Omental fat pad (tissue), 4 donors: ENCODE measurements at places on chromosomes 13 and 19.
A peak's percentile ranks its signal among the peaks of the same experiment; 100 is the strongest.

- no peak for DNase-seq
Observed at GRCh38 chr19:51259348-51260245, 8.7 kb downstream of the SIGLECL1 start.

DNA sequence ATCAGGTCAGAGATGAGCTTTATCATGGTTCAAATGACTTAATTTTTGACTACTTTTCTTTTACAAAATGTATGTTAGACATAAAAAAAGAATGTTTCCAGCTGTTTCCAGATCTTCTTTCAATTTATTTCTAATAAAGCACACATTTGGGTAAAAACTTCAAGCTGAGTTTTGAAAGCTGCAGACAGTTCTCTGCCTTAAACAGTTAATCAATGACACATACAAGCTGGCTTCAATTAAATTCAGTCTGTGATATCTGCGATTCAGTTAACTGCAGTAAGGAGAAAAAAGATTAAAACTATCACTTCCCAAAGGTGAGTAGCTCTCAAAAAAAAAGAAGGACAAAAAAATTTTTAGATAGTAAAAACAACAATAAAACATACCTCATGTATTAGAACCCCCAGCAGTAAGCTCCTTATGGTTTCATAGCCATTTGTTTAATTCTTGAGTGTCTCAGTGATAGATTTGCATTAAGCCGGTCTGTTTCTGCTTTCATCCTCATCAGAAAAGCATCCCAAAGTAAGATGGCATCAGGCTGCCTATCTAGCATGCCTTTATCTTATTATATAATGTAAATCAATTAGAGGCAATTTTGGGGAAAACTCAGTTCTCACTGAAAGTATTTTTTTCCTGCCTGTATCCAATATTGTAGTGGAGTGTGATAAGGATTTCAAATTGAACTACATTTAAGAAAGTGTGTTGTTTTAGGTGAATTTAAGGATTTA is 81.8 kb upstream of the STARD13 start:
- no peak for DNase-seq

GRCh38 chr19:49831592-49831991 is 13.5 kb downstream of the MED25 start:
- no peak for DNase-seq

- DNase-seq, result peak; percentile 57
Observed at GRCh38 chr13:27375686-27376326, 48.6 kb upstream of the GTF3A start.

DNA sequence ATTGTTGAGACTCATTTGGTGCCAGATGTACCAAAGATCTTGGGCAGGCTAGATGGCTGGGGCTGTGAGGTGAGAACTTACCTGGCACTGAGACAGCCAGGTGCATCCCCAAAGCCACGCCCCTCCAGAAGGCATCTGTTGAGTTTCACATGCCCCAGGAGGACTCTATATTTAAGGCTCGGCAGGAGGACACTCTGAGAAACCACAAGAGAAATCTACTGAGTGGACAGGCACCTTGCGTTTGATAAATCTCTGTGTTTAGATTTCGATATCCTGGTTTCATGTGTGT is 197.9 kb upstream of the ZNF536 start:
- DNase-seq, result no peak

GRCh38 chr13:51246025-51246417 is 23.8 kb downstream of the FAM124A start:
- DNase-seq, result no peak

- peak; percentile 95 for DNase-seq
Observed at GRCh38 chr19:49677901-49678674, 1.0 kb downstream of the PRMT1 start.

GRCh38 chr13:42275506-42275905 is 3.6 kb downstream of the AKAP11 start:
- no peak for DNase-seq

- no peak for DNase-seq
Observed at GRCh38 chr13:21966014-21966413, 295.1 kb downstream of the FGF9 start.

DNA sequence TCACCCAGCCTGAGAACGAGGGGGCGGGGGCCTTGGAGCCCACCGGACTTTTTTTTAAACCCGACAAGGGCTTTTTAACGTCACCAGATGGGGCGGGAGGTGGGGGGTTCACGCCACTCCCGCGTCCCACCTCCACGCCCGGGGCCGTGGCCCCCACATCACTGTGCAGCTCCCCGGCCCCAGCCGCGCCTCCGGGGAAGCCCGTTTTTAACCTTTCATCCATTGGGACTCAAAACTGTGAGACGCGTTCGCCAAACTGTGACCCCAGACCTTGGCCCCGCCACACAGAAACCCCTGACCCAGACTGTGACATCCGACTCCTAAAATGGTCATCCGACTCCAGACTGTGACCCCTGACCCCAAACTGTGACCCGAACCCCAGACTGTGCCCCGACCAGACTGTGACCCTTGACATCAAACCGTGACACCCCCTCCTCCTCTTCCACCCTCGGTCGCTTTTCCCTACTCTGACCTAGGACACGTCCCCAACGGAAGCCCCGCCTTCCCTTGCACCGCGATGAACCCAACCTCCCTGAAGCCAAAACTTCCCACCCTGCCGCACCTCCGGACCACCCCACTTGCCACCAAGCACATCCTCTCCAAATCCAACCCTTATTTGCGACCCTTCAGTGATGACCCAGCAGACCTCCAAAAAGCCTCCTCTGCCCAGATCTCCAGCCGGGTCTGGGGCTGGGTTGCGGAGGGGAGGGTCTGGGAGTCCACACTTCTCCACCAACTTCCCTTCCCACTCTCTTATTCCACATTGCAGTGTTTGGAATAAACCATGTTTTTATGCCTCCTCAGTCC is 1.5 kb upstream of the GRWD1 start:
- DNase-seq, result no peak

DNA sequence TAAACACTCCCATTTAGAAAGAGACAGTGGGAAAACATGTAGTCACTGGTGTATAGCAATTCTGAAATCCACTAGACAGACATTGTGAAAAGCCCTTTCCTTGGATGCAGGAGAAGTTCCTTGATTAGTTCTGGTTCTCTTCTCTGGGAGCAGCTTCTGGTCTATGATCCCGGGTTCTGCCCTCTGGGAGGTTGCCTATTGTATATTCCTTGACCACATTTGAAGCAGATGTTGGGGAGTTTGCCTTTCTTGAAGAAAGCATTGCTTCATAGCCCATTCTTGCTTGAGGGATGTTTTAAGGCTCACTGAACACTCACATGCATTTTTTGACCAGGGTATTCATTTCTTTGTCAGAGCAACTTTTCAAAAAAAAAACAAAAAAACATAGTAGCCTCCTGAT is 211.9 kb downstream of the NDFIP2 start:
- DNase-seq, result no peak

DNA sequence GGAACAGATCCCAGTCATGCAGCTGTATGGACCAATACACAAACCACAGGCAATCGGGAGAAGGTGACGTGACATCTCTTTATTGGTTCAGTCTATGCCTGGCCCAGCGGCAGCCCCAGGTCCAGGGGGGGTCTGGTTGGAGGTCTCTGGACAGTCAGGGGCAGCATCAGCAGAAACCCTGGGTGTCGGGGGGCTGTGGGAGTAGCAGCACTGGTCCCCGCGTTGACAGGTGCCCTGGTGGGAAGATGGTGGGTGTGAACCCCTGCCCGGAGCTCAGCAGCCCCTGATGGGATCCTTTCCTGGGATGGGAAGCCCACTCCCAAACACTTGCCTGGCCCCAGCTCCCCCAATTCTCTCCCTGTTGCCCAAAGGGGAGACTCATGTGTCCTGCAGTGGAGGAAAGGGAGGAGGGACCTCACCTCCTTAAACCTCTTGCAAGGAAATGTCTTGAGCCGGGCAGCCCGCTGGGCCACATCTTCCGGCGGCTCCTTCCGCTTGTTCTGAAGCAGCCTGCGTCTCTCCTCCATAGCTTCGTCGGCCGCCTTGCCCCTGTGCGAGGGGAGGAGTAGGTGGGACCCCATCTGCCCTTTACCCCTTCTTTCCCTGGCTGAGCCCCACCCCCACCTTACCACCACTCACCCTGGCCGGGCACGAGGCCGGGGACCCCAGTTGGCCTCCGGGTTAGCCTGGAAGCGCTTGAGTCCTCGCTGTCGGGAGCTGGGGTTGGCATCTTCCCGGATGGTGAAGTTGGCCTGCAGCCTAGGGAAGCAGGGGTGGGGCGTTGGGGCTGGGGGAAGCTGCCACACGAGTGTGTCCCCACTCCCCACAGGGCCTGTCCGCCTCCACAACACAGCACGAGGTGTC is 2.4 kb upstream of the LYL1 start:
- DNase-seq, result no peak

DNA sequence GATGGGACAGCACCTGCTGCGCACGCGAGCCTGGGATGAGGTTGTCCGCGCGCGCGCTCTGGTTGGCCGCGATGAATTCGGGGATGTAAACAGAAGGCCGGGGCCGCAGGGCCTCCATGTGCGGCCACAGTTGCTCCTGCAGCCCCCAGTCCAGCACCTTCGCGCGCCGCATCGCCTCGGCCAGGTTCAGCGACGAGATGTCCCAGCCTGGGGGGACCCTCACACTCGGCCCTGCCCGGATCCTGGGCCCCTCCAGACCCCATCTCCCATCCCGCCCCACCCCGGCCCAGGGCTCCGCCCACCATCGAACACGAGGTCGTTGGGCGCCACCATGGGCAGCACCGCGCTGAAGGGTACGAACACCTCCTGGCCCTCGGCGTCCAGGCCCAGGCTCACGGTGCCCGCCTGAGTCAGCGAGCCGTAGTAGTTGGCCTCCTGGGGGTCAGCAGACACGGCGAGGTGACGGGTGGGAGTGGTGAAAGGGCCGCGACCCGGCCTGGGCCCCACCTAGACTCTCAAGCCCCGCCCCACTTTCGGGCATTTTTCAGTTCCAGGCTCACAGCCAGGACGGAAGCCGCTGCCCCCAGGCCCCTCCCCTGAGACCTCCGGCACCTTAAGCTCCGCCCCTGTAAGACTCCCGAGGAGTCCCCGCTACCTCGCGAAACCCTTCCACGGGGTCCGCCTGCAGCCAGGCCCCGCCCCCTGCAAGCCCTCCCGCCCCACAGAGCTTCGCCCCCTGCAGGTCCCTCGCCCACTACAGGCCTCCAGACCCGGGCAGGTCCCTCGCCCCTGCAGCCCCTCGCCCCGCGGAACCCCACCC is 1.1 kb downstream of the ISYNA1 start:
- no peak for DNase-seq

GRCh38 chr19:17725422-17726078 is 6.3 kb downstream of the MAP1S start:
- DNase-seq, result no peak

GRCh38 chr13:44747179-44747578 is 171.0 kb upstream of the TSC22D1 start:
- DNase-seq, result no peak

GRCh38 chr13:75514080-75514995 is 23.3 kb downstream of the COMMD6 start:
- no peak for DNase-seq

DNA sequence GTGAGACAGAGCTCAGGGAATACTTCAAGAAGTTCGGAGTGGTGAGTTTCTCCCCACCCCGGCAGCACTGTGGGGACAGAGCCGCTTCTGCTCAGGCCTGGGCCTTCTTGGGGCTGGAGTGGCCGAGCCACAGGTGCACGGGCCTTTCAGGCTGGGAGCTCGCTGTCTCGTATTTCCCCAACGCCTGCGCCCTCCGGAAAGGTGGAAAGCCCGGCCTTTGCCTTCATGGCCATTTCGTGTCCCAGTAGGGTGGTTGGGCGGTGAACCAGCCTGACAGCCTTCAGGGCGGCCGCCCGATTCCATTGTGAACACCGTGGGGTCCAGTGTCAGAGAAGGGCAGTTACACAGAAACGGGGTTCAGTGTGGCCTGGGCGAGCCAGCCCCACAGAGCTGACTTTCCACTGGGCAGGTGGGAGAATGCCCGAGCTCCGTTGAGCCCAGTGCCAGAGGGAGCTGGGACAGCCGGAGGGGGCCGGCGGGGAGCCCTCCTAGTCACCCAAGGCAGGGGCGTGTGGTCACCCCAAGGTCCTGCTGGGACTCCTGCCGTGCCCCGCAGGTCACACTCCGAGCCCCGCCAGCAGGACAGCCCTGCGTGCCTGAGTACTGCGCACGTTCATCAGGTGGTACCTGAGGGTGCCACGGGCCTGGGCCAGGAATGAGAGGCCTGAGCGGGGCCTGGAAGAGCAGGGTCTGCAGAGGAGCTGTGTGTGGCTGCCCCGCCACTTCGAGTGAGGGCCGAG is 14.0 kb downstream of the DAZAP1 start:
- no peak for DNase-seq

GRCh38 chr19:34305221-34306083 is 51.1 kb downstream of the GARRE1 start:
- no peak for DNase-seq

GRCh38 chr19:1292419-1293151 is 6.9 kb downstream of the EFNA2 start:
- DNase-seq, result no peak

- DNase-seq, result no peak
Observed at GRCh38 chr13:46578590-46578975, 25.6 kb downstream of the LRCH1 start.

DNA sequence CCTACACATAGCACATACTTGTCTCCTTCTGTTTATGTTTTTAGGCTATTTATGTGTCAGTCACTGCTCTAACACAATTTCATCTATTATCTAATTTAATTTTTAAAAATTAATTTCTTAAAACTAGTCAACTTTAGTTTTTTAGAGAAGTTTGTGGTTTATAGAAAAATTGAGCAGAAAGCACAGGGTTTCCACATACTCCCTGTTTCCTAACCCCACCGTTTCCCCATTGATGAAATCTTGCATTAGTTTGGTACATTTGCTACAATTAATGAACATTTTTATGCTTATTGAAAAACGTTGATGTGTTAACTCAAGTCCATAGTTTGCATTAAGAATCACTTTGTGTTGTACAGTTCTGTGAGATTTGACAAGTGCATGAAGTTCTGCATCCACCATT is 53.5 kb downstream of the TNFSF13B start:
- no peak for DNase-seq

DNA sequence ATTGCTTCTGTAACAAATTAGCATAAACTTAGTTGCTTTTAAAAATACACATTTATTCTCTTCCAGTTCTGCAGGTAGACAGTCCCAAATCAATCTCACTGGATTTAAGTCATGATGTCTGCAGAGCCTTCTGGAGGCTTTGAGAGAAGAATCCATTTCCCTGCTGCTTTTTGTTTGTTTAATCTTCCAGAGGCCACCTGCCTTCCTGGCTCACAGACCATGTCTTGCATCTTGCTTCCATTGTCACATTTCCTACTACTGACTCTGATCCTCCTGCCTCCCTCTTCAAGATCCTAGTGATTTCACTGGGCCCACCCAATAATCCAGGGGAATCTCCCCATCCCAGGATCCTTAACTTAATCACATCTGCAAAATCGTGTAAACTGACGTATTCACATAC is 473.3 kb downstream of the ITGBL1 start:
- no peak for DNase-seq

DNA sequence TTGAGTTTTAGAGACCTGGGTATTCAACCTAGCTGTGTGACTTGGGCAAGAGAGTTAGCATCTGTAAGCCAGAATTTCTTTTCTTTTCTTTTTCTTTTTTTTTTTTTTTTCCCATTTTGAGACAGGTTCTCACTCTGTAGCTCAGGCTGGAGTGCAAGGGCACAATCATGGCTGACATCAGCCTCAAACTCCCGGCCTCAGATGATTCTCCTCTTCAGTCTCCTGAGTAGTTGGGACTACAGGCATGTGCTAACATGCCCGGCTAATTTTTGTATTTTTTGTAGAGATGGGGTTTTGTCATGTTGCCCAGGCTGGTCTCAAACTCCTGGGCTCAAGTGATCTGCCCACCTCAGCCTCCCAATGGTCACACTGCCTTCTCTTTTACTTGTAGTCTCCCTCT is 33.0 kb downstream of the ZMYM2 start:
- no peak for DNase-seq
